Activated CD4-positive, alpha-beta T cell treated with anti-CD3 and anti-CD28 coated beads, Interleukin-2, amount 50 U/mL, for 4 hours (primary cell): ENCODE measurements at places on chromosomes 3 and 15.
A peak's percentile ranks its signal among the peaks of the same experiment; 100 is the strongest.

DNA sequence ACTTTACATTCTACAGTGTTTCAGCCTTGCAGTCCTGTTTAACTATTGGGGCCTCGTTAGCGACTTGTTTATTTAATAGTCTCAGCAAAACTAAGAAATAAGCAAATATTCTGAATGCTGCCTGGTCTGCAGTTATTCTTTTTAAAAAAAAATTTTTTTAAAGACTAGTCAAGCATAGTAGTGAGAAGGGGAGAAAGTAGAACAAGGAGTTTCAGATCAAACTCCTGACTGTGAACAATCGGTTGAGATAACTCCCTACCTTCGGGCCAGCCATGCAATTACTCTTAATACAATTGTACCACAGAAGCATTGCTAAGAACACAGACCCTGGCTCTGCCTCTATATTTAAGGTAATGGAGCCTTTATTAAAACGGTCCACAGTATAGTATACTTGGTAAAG, 5.8 kb upstream of the DUT start:
- no peak for DNase-seq

DNA sequence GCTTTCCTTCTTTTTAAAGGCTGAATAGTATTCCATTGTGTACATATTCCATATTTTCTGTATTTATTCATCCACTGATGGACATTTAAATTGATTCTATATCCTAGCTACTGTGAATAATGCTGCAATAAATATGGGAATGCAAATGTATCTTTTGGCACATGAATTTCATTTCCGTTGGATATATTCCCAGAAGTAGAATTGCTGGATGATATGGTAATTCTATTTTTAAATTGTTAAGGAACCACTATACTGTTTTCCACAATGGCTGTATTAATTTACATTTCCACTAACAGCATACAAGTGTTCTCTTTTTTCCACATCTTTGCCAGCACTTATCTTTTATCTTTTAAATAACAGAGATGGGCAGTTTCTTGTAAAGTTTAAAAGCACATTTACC, 302.7 kb downstream of the CTNNB1 start:
- DNase-seq, result no peak

DNA sequence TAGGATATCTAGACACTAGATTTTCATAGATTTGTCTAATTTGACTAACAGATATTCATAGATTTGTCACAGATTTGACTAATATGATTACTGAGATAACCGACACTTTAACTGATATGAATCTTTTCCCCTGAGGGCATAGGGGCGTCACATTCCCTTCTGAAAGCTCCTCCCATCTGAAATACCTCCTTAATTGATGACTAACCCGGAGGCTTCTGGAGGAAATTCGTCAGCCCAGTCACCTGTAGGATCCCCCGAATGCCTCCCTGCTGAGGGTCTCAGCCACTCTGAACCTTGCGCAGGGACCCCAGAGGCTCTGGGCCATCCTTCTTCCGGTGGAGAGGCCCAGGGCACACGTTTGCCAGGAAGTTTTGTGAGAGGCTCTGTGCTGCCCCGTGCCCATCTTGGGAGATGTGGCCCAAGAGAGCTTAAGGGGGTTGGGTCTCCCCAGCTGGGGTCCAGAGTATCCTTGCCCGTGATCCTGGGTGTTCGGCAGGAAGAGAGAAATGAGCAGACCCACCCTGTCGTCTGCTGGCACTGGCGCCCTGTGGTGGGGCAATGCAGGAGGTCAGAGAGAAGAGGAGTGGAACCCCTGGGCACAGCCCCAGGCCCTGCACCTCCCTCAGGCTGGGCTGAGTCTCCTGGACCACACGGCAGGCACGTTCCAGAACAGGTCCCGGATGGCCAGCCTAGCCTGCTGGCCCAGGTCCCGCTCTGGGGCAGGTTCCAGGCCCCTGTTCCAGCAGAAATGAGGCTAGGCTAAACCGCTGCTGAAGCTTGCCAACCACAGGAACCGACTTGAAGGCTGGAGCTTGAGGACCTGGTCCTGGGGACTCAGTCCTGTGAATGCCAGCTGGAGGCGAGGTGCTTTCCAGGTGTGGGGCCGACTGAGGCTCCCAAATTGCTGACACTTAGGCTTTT, 1.7 kb downstream of the PLA2G4D start:
- DNase-seq, result no peak

DNA sequence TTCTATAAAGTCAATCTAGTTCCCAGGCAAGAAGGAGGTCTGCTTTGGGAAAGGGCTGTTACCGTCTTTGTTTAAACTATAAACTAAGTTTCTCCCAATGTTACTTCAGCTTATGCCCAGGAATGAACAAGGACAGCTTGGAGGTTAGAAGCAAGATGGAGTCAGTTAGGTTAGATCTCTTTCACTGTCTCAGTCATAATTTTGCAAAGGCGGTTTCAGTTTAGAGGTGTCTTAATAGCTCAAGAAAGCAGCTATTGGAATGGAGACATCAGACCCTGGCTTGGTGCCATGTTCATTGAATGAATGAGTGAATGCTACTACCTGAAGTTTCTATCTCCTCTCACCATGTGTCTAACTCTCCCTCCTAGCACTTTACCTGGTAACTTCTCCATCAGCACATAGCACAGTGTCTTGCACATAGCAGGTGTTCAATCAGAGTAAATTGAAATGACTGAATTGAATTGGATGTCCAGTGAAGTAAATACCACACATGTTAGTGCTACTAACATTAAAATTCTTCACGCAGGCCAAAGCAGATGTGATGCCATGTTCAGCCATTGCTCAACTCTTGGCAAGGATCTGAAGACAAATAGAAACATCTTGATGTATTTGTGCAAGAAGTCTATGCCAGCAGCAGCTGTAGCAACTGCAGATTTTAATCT, 28.2 kb downstream of the CLEC3B start:
- no peak for DNase-seq

- no peak for DNase-seq
Observed at GRCh38 chr3:145355206-145355605, 805.8 kb downstream of the PLOD2 start.

- DNase-seq, result no peak
Observed at GRCh38 chr15:71199384-71200351, 84.4 kb downstream of the THSD4 start.

GRCh38 chr15:55737373-55737772, 5.6 kb downstream of the PRTG start:
- no peak for DNase-seq

- DNase-seq, result no peak
Observed at GRCh38 chr3:47961815-47962606, 54.2 kb downstream of the MAP4 start.

DNA sequence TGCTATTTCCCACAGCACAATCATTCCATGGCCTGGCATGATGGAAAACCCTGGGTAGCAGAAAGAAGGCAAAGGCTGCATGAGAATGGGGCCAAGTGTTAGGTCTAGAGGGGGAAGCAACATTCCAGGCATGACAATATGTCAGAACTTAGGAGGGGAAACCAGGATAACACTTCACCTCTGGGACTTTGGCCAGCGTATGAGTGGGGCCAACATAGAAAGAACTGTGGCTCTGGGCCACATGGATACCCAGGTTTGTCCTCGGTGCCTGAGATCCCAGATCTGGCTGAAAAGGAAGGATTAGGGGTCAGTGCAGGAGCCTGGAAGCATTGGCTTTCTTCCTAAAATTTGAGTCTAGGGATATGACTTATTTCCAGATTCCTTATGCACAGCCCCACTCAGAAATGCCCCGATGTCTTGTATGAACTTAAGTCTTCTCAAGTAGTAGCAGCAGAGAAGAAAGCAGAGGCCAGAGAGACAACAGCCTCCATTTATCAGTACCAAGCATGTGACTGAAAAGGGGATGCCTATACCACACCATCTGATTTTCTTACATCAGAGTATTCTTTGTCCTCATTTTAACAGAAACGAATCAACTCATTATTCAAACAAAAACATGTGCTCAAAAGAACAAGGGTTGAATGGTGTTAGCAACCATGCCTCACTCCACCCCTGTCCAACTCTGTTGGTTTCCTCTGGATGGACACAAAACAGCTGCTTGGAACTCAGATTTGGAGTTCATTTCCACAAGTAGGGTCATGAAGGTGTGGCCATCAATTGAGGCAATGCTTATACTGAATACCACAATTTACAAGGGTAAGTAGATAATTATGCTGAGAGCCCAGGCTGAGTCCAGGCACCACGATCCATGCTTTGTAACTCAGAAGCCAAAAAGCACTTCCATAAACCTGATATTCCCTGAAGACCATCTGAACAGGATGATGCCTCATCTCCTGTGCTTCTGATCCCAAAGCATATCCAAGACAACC, 43.7 kb upstream of the NDUFB4 start:
- no peak for DNase-seq

- DNase-seq, result no peak
Observed at GRCh38 chr15:67136802-67137201, 71.4 kb downstream of the SMAD3 start.

DNA sequence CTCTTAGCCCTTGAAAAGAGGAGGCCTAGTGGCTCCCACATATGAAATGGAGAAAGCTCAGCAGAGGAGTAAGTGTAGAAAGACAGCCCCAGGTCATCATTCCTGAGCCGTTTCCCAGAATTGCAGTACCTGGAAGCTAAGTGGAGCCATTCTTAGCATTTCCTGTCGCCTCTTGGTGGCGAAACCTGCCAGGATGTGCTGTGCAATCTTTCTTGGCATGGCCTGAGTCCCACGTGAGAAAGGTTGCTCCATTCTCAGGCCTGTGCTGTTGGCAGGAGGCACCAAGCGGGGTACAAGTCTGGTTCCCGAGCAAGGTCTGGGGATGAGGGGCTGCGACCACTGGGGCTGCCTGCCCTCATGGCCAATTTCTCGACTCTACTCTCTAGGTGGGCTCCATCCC, 207.2 kb upstream of the TPM1 start:
- no peak for DNase-seq

DNA sequence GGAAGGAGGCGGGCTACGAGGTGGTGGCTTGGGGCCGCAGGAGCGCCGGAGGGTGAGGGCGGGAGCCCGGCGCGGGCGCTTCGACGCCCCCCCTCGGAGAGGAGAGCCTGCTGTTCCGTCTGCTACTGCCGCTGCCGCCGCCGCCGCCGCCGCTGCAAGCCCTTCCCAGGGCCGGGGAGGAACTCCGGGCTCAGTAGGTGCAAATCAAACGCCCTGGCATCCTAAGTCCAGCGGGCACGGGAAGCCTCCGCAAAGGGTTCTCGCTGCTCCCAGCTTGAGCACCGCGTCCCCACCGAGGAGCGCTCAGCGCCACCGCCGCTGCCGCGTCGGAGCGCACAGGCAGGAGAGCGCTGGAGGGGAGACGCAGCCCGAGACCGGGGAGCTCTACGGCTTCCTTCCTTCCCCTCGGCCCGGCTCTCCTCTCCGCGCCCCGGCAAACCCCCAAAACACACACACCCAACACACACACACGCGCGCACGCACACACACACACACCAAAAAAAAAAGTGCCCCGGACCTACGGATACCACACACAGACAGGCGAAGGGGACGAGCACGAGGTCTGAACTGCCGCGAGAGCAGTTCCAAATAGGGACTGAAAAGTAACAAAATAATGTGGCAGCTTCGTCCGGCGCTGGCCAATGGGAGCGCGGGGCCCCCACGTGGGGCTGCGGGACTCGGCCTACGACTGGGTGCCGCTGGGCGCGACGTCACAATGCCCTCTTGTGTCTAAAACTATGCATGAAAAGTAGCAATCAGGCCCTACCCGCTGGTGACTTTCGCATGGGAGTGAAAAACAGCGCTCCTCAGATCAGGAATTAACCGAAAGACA, at the start of gene TLE3:
Gene TLE3, minus strand, starts transcription at position 597 of the 832 bp plus-strand sequence. CDS start 1,119 bp downstream, outside the sequence.
- DNase-seq, result peak; percentile 97

- no peak for DNase-seq
Observed at GRCh38 chr3:9183811-9184460, 65.5 kb downstream of the SRGAP3 start.

- no peak for DNase-seq
Observed at GRCh38 chr3:24986612-24987011, 441.5 kb upstream of the RARB start.

- DNase-seq, result no peak
Observed at GRCh38 chr3:31234145-31234544, 298.6 kb upstream of the STT3B start.

DNA sequence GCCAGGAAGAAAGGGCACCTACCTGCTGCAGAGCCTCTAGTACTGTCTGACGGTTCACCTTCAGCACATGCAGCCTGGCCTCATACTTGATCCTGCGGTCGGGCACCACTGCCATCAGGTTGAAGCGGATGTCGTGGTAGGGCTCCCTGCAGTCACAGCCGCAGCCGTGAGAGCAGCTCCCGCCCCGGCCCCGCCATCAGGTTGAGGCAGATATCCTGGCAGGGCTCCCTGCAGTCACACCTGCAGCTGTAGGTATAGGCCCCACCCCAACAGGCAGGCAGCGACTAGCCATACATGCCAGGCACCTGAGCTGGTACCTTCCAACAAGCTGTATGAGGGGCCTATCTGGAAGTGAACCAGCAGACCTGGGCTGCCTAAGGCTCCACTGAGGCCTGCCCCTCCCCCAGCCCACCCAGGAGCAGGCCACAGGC, 38.7 kb downstream of the SEMA3G start:
- no peak for DNase-seq

DNA sequence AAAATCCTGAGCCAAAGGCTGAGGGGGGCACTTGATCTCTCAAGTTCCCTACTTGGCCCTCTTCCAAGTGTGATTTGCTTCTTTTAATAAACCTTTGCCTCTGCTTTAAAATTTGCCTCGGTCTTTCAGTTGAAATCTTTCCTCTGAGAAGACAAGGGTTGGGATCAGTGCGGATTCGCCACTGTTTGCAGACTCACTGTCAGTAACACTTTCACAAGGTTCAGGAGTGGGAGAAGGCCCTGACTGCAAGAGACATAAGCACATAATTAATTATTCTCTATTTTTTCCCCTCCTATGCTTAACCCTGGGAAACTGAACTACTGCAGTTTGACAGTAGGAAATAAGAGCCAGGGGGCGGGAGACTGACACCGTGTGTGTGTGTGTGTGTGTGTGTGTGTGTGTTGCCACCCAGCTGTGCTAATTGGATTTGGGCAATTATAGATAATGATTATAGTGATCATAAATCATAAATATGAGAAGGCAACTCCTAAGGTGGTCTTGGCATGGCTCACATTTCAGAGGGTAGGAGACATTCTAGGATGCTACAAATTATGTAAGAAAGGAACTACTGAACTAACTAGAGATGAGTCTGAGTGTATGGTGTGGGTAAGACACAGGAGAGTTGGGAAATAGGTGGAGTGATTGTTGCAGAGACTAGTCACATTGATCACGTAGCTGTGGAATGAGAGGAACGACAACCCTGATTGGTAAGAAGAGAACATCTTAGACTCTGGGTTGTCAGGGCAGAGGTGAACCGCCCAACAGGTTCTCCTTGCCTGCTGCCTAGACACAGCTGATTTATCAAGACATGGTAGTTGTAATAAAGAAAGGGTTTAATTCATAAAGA, 5.5 kb upstream of the ZNF662 start:
- DNase-seq, result no peak

- no peak for DNase-seq
Observed at GRCh38 chr3:142916605-142917004, 27.7 kb upstream of the PCOLCE2 start.

- no peak for DNase-seq
Observed at GRCh38 chr3:72999951-73000350, 3.3 kb downstream of the PPP4R2 start.
